ENCODE measurements at places on chromosomes 7 and 10. TPM values are rescaled to one million over a fixed set of nuclear protein-coding genes. Genes with fewer than 3 reads are reported as not detected.

The CDHR1 gene
- 0.31 TPM for polyA plus RNA-seq

The SLC26A5 gene
- polyA plus RNA-seq: not detected

The TRUB1 gene
- polyA plus RNA-seq: 6.5 TPM

The SUN3 gene
- polyA plus RNA-seq: not detected

The ING3 gene
- 72.6 TPM for polyA plus RNA-seq

The TMEM229A gene
- polyA plus RNA-seq: not detected

The AFAP1L2 gene
- 4.8 TPM for polyA plus RNA-seq

The ZNF273 gene
- 7.6 TPM for polyA plus RNA-seq

DNA sequence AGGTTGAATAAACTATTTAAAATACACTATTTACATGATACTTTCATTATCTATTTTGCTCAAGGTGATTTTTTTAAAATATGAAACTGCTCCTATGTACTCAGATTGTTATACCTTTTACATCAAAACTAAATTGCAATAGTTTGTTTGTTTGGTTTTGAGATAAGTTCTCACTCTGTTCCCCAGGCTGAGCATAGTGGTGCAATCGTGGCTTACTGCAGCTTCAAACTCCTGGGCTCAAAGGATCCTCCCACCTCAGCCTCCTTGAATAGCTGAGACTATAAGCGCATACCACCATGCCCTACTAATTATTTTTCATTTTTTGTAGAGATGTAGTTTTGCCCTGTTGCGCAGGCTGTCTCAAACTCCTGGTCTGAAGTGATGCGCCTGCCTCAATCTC is 12.7 kb downstream of the TAS2R60 start:
- H3K36me3 ChIP-seq: no peaks in the 10 kb centered on the region
- no peak overlapping the region for H3K4me3 ChIP-seq
- H3K27me3 ChIP-seq: no peaks in the 10 kb centered on the region
- no peak overlapping the region for H3K27ac ChIP-seq
- no peaks in the 10 kb centered on the region for H3K4me1 ChIP-seq
- no peak for DNase-seq

DNA sequence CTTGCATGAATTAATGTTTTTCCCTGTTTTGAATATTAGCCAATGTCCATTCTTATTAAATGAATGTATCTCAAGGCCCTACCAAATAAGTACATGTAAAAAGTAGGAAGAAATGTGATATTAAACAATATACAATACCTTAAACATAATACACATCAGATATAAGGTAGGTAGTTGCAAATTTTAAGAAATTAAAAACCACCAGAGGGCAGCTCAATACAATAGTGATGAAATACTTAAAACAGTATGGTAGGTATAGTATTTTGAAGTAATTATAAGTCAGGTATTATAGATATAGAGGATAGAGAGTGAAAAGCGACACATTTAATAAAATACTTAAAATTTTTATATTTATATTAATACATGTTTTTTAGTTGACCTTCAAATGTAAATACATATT is 43.6 kb upstream of the CDK14 start:
- no peak overlapping the region for H3K4me3 ChIP-seq
- H3K27me3 ChIP-seq: no peaks in the 10 kb centered on the region
- no peaks in the 10 kb centered on the region for H3K36me3 ChIP-seq
- H3K27ac ChIP-seq: no peak overlapping the region
- no peaks in the 10 kb centered on the region for H3K4me1 ChIP-seq

- no peak overlapping the region for H3K4me3 ChIP-seq
- H3K27me3 ChIP-seq: no peaks in the 10 kb centered on the region
- no peaks in the 10 kb centered on the region for H3K36me3 ChIP-seq
- DNase-seq: peak; percentile 20
Measured at GRCh38 chr10:73876157-73876556, 1.8 kb upstream of the CAMK2G start.

DNA sequence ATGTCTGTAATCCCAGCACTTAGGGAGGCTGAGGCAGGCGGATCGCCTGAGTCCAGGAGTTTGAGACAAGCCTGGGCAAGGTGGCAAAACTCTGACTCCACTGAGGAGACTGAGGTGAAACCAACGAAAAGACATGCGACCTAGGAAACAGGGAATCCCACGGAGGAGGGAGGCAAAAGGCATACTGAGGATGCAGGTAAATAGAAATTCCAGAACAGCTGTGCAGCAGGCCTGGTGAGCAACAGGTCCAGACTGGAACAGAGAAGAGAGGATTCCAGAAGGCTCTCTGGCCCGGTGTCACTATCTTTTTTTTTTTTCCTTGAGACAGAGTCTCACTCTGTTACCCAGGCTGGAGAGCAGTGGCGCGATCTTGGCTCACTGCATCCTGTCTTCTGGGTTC is 7.3 kb downstream of the KLRG2 start:
- no peaks in the 10 kb centered on the region for H3K36me3 ChIP-seq
- no peak overlapping the region for H3K4me3 ChIP-seq
- H3K4me1 ChIP-seq: no peaks in the 10 kb centered on the region

DNA sequence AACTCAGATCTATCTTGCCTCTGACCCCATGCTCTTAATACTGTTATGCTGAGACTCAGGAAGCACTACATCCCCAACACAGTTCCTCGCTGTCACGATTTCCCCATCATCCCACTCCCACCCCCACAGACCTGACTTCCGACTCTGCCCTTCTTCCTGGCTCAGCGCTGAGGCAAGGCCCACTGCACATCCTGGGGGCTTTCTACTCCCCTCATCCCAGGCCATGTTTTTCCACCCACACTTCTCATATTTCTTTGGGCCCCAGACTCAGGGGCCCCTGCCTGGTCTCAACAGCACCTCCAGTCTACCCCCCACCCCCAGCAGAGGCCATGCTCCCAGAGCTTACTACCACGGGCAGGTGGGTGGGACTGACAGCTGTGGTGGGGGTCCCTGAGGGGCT is 7.7 kb upstream of the NDST2 start:
- no peaks in the 10 kb centered on the region for H3K36me3 ChIP-seq
- no peak for DNase-seq
- no peak overlapping the region for H3K27ac ChIP-seq
- no peak overlapping the region for H3K4me3 ChIP-seq
- H3K4me1 ChIP-seq: no peaks in the 10 kb centered on the region

GRCh38 chr7:28836716-28837115 is 121.4 kb downstream of the TRIL start:
- no peak for DNase-seq
- no peak overlapping the region for H3K27ac ChIP-seq
- no peaks in the 10 kb centered on the region for H3K36me3 ChIP-seq
- no peaks in the 10 kb centered on the region for H3K4me1 ChIP-seq
- peaks cover 5% of the 10 kb centered on the region for H3K27me3 ChIP-seq
- no peak overlapping the region for H3K4me3 ChIP-seq

GRCh38 chr10:129424978-129425377 is 42.1 kb upstream of the MGMT start:
- no peak for DNase-seq
- no peaks in the 10 kb centered on the region for H3K4me1 ChIP-seq
- no peaks in the 10 kb centered on the region for H3K36me3 ChIP-seq

DNA sequence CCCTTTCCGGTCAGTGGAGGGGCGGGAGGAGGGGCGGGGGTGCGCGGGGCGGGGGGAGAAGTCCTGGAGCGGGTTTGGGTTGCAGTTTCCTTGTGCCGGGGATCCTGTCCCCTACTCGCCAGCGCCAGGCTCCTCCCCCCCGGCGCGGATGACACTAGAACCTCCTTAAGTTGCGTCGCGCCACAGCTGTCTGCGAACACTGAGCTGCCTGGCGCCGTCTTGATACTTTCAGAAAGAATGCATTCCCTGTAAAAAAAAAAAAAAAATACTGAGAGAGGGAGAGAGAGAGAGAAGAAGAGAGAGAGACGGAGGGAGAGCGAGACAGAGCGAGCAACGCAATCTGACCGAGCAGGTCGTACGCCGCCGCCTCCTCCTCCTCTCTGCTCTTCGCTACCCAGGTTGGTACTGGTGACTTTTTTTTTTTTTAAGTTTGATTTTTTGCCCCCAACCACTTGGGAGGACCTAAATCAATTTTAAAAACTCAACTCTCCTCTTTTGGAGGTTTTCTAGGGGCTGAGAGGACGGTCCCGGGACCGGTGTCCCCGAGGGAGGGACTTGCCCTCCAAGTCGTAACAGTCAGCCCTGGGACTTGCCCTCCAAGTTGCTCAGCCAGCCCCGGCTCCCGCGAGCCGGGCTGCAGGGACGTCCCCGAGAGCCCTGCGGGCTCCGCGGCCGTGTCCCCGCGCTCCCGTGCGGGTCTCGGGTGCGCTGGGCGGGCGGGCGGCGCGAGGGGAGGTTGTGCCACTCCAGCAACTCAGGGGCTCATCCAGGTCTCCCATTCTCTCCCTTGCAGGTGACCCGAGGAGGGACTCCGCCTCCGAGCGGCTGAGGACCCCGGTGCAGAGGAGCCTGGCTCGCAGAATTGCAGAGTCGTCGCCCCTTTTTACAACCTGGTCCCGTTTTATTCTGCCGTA is at the start of gene GATA3:
TSS of gene GATA3 (plus strand) at position 195 of the 914 bp plus-strand sequence. CDS start 968 bp downstream, outside the sequence.
- no peaks in the 10 kb centered on the region for H3K36me3 ChIP-seq
- no peak within 1 kb of the TSS for H3K27ac ChIP-seq
- peak; percentile 57 for DNase-seq
- peak within 1 kb of the TSS; percentile 30 for H3K4me3 ChIP-seq
- H3K27me3 ChIP-seq: peaks cover 30% of the 10 kb centered on the region

DNA sequence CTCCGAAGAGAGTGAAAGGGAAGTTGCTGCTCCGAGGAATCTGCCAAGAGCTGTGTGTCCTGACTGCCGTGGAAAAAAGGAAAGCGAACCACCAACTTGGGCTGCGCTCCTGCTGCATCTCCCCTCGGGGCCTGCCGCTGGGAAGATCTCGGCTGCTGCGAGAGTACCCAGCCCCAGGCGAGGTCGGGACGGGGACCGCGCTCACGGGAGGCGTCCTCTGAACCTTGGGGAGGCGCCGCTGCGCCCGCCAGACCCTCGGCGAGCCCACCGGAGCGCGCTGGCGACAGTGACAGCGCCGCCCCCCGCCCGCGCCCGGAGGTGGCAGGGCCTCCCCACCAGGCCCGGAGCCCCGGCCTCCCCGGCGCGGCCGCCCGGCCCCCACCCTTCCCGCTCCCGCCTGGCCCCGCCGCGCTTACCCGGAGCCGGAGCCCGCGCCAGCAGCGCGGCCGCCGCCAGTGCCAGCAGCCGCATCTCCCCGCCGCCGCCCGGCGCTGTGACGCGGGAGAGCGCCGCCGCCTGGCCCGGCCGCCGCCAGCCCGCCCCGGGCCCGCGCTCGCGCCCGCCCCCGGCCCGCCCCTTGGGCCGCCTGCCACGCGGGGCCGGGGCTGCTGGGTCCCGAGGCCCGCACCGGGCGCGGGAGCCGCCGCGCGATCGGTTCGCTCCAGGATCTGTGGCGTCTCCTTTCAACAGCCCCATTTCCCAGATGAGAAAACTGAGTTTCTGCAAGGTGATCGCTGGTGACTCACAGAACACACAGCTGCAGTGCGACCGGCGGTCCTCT is at the start of gene VSTM4:
TSS of gene VSTM4 (minus strand) at position 508 of the 781 bp plus-strand sequence. CDS start at position 471, 37 bp downstream.
- no peak within 1 kb of the TSS for H3K4me3 ChIP-seq
- H3K4me1 ChIP-seq: peaks cover 5% of the 10 kb centered on the region
- no peaks in the 10 kb centered on the region for H3K36me3 ChIP-seq
- peaks cover 17% of the 10 kb centered on the region for H3K27me3 ChIP-seq
- no peak within 1 kb of the TSS for H3K27ac ChIP-seq
- no peak for DNase-seq

DNA sequence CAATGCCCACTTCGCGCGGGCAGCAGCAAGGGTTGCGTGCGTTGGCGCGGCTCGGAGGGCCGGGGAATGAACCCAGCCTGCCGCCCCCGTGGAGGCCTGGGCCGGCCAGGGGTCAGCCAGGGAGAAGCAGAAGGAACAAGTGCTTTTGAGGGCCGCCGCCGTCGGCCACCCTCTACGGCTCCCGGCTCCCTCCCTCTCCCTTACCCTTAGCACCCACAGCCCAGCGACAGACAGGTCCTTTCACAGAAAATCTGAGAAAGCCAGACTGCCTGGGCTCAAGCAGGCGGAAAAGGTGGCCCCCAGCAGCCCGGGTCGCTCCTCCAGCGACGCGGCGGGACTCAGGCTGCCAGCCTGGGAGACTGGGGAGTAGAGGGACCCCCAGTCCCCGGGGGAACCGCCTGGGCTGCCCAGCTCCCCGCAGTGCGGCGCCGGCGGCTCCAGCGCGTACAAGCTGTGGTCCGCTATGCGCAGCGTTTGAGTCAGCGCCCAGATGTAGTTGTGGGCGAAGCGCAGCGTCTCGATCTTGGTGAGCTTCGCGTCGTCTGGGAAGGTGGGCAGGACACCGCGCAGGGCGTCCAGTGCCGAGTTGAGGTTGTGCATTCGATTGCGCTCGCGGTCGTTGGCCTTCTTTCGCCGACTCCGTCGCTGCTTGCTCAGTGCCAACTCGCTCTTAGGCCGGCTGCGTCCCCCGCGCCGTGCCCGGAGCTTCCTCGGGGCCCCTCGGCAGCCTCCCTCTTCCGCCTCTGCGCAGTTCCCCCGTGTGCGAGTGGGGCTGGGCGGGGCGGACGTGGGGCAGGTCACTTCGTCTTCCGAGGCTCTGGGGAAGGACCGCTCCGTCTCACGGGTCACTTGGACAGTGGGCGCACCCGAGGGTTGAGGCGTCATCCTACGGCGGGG is 815 bp downstream of the NEUROG3 start:
- peak; percentile 28 for DNase-seq
- no peak overlapping the region for H3K27ac ChIP-seq
- peak overlapping the region; percentile 43 for H3K4me3 ChIP-seq
- no peaks in the 10 kb centered on the region for H3K36me3 ChIP-seq
- peaks cover 32% of the 10 kb centered on the region for H3K4me1 ChIP-seq

- DNase-seq: no peak
- H3K4me3 ChIP-seq: no peak overlapping the region
- H3K4me1 ChIP-seq: no peaks in the 10 kb centered on the region
Measured at GRCh38 chr7:73351447-73352167, 23.6 kb downstream of the FKBP6 start.

DNA sequence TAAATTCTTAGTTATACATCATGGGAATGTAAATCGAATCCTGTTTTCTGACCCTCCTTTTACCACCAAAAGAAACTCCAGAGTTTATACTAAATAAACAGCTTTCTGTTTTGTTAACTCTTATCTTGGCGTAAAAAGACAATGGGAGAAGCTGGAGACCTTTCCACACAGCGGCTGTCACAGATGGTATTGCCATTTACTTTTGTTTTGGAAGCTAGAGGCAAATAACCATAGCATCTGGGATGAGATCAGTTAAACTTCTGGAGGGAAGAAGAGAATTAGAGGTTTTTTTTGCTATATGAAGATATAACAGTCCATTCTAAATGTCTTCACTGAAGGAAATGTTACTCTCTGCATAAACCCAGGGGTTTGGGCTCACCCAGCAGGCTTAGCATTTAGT is 258.9 kb downstream of the REEP3 start:
- no peak overlapping the region for H3K4me3 ChIP-seq
- H3K36me3 ChIP-seq: no peaks in the 10 kb centered on the region

GRCh38 chr7:92560602-92561001 is 29.6 kb downstream of the FAM133B start:
- H3K4me3 ChIP-seq: no peak overlapping the region
- no peak overlapping the region for H3K27ac ChIP-seq
- no peaks in the 10 kb centered on the region for H3K4me1 ChIP-seq
- no peak for DNase-seq
- no peaks in the 10 kb centered on the region for H3K27me3 ChIP-seq
- peaks cover 24% of the 10 kb centered on the region for H3K36me3 ChIP-seq

- no peak for DNase-seq
- no peaks in the 10 kb centered on the region for H3K36me3 ChIP-seq
- H3K27me3 ChIP-seq: peaks cover 3% of the 10 kb centered on the region
- no peak overlapping the region for H3K4me3 ChIP-seq
- no peak overlapping the region for H3K27ac ChIP-seq
- H3K4me1 ChIP-seq: no peaks in the 10 kb centered on the region
Measured at GRCh38 chr10:114391599-114391998, 12.7 kb downstream of the AFAP1L2 start.

GRCh38 chr10:71093531-71093930 is 118.8 kb upstream of the UNC5B start:
- H3K27ac ChIP-seq: no peak overlapping the region
- H3K27me3 ChIP-seq: no peaks in the 10 kb centered on the region
- H3K36me3 ChIP-seq: no peaks in the 10 kb centered on the region

Measured in B cell (primary cell).